NCI-H2107 (cell line): ENCODE measurements at places on chromosomes 1 and 21.

GRCh38 chr1:224503161-224504118 is 68.8 kb upstream of the WDR26 start:
- DNase-seq, result peak; percentile 60

- DNase-seq, result no peak
Measured at GRCh38 chr1:18527921-18528320, 47.2 kb downstream of the KLHDC7A start.

GRCh38 chr1:183685112-183685713 is 32.1 kb upstream of the APOBEC4 start:
- DNase-seq, result no peak

DNA sequence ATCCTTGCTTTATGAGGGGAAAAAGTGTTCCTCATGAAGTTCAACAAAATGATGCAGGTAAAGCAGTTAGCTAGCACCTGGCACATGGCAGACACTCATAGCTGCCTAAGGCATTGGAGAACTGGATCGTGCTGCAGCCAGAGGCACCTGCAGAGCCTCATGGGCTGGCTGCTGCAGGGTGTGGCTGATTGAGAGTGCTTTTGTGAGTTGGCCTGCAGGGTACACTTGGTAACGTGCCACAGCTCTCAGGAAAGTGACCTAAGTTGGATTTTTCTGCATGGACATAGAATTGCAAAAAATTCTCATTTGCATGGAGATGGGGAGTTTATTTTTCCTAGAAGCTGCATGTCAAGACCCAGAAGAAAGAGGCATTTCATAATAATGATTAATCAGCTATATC is 31.6 kb upstream of the IL20 start:
- DNase-seq, result no peak
